ENCODE measurements at places on chromosomes 1 and 21.

GRCh38 chr1:24108334-24109165 is 3.4 kb downstream of the MYOM3 start:
- DNase-seq: no peak

DNA sequence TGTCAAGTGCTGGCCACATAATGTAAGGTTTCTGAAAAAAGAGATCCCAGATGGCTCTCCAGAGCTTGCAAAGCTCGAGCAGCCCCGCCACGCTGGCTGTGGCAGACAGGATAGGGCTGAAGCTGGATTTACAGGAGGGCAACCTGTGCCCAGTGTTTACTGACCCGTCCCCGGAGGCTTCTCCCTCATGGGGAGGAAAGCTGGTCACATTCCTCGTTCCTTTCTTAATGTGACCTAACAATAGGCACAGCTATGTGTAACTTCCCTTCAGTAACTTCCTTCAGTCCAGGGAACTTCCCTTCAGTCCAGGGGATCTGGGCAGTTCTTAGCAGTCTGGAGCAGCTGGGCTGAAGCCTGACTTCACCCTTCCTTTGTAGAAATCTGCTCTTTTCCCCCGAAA is 7.7 kb downstream of the SLFNL1 start:
- no peak for DNase-seq

DNA sequence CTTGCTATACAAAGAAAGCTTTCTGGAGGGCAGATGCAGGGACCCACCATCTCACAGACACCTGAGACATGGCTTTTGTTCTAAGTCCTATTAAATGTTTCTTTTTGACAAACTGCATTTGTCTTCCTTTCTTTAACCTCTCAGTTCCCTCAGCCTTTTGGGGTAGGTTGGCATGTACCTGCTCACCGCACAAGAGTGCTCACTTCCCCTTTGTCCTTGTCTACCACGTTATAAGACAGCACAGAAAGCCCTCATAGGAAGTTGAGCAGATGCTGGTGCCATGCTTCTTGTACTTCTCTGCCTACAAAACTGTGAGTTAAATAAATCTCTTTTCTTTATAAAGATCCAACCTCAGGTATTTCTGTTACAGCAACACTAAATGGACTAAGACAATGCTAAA is 31.9 kb upstream of the RGS21 start:
- no peak for DNase-seq

DNA sequence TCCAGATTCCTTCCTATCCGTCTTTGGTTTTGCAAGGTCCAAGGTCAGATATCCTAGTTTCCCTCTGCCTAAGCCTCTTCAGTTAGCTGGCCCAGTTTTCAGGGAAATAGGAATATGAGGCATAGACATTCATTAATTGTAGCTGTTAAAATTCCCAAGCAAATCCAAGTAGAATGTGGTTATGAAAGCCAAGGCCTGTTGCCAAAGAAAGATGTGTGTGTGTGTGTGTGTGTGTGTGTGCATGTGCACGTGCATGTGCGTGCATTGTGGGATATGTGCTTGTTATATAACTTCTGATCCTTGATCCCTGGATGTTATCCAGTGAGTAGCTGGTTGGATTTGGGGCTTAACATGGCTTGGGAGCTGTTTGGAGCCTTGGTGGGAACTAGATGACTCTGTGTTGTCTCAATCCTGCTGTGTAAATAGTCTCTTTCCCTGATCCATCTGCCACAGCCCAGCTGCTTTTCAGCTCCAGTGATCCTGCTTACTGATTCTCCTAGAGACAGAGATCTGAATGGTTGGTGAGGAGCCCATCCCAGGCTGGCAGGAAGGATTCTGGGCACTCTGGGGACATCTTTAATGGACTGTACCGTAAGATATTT is 70.6 kb upstream of the GCLM start:
- DNase-seq: no peak

- no peak for DNase-seq
These were observed 12.0 kb downstream of the PPFIA4 start for GRCh38 chr1:203038217-203038741.

GRCh38 chr1:40766560-40766959 is 17.0 kb upstream of the KCNQ4 start:
- peak; percentile 24 for DNase-seq

DNA sequence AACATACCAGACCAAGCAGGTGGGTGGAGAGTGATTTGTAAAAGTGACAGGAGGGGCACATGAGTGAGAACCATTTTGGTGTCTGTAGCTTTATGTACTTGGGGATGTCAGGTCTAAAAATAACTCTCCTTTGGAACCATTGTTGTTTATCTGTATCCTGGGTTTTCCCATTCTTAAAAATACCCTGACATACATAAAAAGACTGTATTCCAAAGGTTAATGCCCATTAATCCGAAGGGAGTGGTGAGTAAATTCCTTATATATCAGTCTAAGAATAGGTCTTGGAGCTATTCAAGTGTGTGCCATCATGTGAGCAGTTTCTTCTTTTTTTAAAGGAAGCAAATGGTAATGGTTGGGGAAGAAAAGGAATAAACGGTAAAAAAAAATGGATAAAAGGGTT is 117.5 kb downstream of the TGFB2 start:
- DNase-seq: no peak

DNA sequence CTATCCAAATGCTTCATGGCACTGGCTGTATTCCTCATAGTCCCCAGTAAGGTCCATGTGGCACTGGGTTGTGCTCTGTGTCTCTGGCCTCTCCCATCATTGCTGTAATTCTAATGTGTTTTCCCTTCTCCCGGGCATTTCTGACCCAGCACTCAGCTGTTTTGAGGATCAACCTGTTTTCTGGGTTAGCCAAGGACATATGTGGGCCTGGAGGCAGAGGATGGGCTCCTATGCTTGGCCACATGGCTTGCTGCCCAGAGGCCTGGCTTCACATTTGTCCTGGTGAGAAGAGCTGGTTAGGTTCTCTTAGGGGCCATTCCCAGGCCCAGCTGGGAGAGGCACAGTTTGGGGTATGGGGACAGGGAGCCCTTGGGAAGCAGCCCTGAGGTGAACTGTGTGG is 103.1 kb downstream of the FAM78B start:
- DNase-seq: no peak

DNA sequence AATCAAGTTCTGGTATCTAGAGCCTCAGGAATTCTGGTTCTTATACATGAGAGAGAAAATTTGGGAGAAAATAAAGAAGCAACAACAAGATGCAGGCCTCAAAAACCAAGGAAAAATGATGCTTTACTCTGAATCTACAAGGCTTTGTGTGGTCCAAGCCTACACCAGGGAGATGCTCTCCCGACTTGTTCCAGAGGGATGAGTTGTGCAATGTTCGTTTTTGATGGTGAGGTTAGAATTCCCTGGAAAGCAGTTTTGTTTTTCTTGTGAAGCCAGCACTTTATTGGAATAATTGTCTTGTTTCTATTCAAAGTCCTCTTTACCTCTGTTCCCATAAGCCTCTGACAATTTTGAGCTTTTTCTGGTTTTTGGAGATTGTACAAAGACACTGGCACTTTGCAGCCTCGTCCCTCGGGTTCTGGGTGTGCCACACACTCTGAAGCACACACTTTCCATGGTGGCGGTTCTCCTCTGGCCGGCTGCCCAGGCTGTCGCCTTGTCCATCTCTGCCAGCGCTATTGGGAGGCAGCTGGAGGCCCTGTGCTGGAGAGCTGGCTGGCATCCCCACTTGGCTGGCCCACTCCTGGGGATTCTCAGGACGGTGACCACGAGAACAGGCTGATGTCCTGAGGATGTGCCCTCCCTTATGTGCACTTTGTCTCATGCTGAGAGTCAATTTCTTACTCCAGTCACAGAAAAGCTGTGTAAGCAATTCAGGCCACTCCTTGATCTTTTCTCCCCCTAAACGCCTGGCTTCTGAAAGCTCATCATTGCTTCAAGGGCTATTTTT is 70.2 kb downstream of the EDEM3 start:
- DNase-seq: peak; percentile 41

- no peak for DNase-seq
These were observed 21.3 kb downstream of the RBM15 start for GRCh38 chr1:110360431-110360830.

GRCh38 chr1:203751051-203751450 is 13.9 kb upstream of the LAX1 start:
- no peak for DNase-seq

GRCh38 chr1:231550448-231550781 is 21.9 kb downstream of the TSNAX start:
- no peak for DNase-seq

DNA sequence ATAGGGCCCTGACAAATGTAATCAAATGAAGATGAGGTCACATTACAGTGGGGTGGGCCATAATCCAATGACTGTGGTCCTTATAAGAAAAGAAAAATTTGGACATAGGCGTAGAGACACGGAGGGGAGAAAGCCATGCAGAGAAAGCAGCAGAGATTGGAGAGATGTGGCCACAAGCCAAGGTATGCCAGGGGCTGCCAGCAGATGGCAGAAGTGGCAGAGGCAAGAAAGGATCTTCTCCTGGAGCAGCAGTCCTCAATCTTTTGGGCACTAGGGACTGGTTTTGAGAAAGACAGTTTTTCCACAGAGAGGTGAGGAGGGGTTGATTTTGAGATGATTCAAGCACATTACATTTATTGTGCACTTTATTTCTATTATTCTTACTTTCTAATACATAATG is 355.1 kb downstream of the NPHP4 start:
- no peak for DNase-seq

DNA sequence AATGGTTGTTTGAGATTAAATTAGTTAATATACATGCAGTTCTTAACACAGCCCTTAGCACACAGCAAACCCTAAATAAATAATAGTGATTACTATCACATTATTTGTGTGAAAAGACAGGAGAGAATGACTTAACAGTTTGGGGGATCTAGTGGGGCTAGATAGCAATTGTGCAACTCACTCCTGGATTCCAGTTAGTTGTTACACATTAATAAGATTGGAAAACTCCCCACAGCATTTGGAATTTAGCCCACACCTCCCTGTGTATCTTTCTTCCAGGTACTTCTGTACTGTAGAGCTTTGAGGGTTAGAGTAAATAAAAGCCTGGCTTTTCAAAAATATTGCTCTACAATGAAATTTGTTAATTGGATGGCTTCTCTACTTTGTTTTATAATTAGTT is 93.2 kb downstream of the KCTD3 start:
- DNase-seq: no peak

DNA sequence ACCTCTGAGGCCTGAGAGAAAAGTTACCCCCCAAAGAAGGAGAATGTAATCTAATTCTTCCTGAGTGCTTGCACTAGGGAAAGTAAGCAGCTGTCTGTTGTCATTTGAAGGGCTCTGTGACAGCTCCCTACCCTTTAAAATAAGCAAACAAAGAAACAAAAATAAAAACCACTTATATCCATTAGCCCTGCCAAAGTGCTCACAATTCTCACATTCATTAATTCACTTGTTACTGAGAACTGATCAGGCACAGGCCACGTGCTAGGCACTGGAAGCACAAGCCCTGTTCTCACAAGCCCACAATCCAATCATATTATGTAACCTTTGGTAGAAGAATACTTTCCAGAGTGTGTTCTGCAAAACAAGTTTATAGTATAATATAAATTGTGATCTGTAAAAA is 199.4 kb downstream of the ZC3H11B start:
- DNase-seq: no peak

DNA sequence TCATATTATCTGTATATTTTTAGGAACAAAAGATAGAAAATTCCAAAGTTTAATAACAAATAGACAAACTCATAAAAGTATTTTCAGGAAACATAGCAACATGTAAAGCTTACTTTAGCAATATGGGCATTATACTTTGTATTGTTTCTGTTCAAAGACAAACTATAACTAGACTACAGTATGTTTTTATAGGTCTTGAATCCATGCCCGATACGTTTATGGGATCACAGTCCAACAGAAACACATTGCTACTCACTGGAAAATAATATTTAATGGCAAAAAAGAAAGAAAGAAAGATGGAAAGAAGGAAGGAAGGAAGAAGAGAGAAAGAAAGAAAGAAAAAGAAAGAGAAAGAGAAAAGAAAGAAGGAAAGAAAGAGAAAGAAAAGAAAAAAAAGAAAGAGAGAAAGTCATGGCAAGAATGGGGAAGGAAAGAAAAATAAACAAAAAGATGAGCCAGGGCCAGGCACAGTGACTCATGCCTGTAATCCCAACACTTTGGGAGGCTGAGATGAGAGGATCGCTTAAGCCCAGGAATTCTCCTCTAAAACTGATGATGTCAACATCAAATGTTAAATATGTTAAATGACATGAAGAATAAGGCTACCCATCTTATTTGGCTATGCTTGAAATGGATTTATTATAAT is 32.7 kb downstream of the TM2D1 start:
- no peak for DNase-seq

- DNase-seq: no peak
These were observed 27.0 kb downstream of the RUNX3 start for GRCh38 chr1:24903011-24903461.

DNA sequence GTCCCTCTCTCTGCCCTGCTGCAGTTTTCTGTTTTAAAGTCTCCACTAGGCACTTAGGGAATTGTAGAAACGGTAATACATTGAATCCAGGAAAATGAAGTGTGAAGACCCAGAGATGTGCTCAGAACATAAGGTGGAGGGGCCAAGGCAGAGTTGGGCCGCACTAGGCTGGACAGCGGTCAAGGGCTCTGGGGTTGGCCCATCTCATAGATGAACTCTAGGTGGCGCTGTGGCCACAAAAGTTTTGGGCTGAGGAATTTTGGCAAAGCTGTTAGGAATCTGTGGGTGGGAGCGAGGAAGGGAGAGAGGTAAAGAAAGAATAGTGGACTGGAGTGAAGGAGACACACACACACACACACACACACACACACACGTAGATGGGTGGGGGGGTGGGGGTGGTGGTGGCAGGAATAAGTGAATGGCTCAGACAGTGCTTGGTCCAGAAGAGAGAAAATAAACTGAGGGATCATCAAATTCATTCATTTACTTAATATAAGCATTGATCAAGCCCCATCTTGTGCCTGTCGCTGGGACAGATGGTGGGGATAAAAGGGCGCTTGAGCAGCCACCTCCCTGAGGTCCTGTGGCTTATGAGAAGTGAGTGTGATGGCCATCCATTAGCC is 258.5 kb downstream of the TRABD2B start:
- DNase-seq: no peak

DNA sequence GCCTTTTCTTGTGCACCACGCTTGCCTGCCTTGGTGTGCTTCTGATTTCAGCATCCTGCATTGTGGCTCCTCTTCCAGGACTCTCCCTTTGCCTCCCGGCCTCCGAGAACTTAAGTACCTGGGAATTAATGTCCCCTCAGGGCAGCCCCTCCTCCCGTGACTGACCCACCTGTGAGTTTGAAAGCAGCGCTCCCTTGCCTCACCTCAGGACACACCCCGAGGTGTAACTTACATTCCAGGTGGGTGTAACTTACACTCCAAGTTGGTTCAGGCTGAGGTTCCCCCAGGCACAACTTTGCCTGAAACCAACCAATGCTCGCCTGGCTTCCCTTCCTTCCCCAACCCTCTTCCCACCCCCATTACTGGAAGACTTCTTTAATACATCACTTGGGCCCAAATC is 161.4 kb downstream of the KAZN start:
- no peak for DNase-seq

GRCh38 chr1:75233302-75233929 is 99.2 kb downstream of the LHX8 start:
- no peak for DNase-seq

Measured in nucleus accumbens (tissue), 56 donors.